Peyer's patch (tissue), 4 donors: ENCODE measurements at places on chromosomes 12 and 14.
A peak's percentile ranks its signal among the peaks of the same experiment; 100 is the strongest.

- no peaks in the 10 kb centered on the region for H3K27me3 ChIP-seq
- no peak overlapping the region for H3K4me3 ChIP-seq
- H3K36me3 ChIP-seq: no peaks in the 10 kb centered on the region
- no peak overlapping the region for H3K27ac ChIP-seq
- DNase-seq: no peak
Measured at GRCh38 chr14:24133735-24134134, 2.3 kb upstream of the PSME1 start.

GRCh38 chr12:38053655-38054464, 262.7 kb upstream of the ALG10B start:
- H3K4me3 ChIP-seq: no peak overlapping the region
- H3K27ac ChIP-seq: no peak overlapping the region
- no peaks in the 10 kb centered on the region for H3K36me3 ChIP-seq

DNA sequence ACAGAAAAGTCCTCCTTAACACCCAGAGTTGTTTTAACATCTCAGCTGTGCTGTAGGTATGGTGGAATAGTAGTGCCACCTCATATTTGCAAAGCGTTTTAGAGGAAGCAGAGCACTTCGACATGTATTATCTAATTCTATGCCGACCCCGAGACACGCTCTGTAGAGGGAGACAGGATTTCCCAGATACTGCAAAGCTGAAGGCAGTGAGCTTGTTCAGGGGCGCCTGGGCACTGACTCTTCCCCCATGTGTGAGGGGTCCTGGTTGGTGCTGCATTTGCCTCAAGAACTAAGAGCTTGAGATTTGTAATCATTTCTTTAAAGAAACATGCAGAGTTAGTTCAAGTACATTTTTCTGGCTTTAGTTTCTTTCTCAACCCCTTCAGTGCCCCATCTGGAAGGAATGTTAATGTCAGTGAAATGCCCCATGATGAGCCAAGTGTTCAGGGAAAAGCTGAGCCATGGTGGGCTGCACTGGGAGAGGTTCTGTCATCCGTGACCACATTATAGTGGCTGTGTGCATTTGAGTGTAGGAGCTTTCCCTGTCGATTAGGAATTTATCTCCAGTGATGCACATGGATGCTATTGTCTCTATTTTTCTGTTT, 66.3 kb downstream of the MBIP start:
- no peaks in the 10 kb centered on the region for H3K4me1 ChIP-seq
- H3K27ac ChIP-seq: no peak overlapping the region
- DNase-seq: no peak
- H3K4me3 ChIP-seq: no peak overlapping the region
- H3K36me3 ChIP-seq: no peaks in the 10 kb centered on the region

GRCh38 chr12:55974308-55974730, 441 bp downstream of the RAB5B start:
- no peaks in the 10 kb centered on the region for H3K27me3 ChIP-seq
- DNase-seq: peak; percentile 20
- no peaks in the 10 kb centered on the region for H3K36me3 ChIP-seq
- peak overlapping the region; percentile 90 for H3K27ac ChIP-seq

DNA sequence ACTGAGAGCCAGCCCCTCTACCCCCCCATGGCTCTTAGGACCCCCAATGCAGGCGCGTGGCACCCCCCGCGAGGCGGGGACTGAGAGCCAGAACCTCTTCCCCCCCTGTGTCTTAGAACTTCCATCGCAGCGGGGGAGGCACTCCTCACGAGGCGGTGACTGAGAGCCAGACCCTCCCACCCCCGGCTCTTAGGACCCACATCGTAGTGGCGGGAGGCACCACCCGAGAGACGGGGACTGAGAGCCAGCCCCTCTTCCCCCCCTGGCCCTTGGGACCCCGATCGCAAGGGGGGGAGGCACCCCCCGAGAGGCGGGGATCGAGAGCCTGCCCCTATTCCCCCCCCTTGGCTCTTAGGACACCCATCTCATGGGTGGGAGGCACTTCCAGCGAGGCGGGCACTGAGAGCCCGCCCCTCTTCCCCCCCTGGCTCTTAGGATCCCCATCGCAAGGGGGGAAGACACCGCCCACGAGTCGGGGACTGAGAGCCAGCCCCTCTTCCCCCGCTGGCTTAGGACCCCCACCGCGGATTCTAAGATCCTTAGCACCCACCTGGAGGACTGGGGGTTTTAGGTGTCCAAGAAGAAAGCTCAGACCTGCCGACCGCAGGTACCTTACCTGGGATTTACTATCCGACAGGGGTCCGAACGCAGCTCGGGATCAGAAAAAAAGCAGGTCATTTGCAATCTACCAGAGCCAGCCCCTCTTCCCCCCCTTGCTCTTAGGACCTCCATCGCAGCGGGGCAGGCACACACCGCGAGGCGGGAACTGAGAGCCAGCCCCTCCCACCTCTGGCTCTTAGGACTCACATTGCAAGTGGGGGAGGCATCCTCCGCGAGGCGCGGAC, 44.9 kb downstream of the DDX11 start:
- DNase-seq: no peak
- peak overlapping the region; percentile 49 for H3K4me3 ChIP-seq
- no peaks in the 10 kb centered on the region for H3K4me1 ChIP-seq
- no peak overlapping the region for H3K27ac ChIP-seq
- H3K36me3 ChIP-seq: no peaks in the 10 kb centered on the region

DNA sequence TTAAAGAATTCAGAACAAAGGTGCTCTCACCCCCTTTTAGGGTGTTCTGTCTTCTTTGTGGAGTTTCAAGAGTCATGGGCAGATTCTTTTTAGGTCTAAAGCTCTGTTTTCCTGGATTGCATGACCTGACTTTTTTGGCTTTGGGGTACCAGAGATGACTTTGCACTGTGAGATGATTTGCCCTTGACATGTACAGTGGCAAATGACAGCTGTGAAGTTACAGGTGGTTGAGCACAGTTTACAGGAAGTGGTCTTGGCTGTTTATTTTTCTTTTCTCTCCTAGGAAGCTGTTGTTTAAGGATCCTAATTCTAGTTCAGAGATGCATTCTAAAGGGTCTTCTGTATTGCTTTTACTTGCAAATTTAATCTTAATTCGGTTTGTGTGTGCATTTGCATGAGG, 83.8 kb upstream of the METAP2 start:
- H3K4me3 ChIP-seq: no peak overlapping the region
- no peaks in the 10 kb centered on the region for H3K4me1 ChIP-seq
- no peak overlapping the region for H3K27ac ChIP-seq
- no peaks in the 10 kb centered on the region for H3K36me3 ChIP-seq
- no peaks in the 10 kb centered on the region for H3K27me3 ChIP-seq
- no peak for DNase-seq

- no peaks in the 10 kb centered on the region for H3K36me3 ChIP-seq
- no peak overlapping the region for H3K4me3 ChIP-seq
- no peaks in the 10 kb centered on the region for H3K4me1 ChIP-seq
- H3K27me3 ChIP-seq: no peaks in the 10 kb centered on the region
- no peak for DNase-seq
- H3K27ac ChIP-seq: no peak overlapping the region
Measured at GRCh38 chr12:74922117-74922516, 287.5 kb downstream of the KCNC2 start.

DNA sequence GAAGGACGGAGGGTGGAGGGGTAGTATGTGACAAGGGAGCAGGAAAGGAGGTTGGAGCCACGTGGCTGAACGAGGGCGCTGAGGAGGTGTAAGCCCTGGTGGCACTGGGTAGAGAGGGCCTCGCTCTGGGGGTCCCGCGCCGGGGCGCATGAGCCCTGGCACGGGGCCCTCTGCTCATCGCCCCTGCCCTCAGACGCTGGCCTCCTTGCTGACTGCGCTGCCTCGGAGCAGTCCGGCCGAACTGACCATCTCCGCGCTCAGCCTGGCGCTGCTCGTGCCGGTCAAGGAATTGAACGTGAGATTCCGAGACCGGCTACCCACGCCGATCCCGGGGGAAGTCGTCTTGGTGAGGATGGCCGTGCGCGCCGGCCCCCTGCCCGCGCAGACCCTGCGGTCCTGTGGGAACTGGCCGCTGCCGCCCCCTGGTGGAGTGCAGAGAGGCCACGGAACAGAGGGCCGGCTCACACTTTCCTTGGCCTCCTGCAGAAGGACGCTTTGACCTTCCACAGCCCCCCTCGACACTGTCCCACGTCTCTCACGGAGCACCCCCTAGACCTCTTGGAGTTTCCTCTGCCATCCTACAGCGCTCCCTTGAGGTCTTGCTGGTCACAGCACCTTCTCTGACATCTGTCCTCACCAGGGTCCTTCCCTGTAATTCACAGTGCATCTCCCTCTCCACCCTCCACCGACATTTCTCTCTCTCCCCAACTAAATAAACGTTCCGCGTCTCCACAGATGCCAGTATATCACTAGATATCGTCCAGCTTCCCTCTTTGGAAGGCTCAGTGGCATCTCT, 10.5 kb downstream of the ARHGEF25 start:
- H3K36me3 ChIP-seq: no peaks in the 10 kb centered on the region
- H3K4me3 ChIP-seq: peak overlapping the region; percentile 46
- H3K27ac ChIP-seq: no peak overlapping the region
- H3K27me3 ChIP-seq: peaks cover 25% of the 10 kb centered on the region
- DNase-seq: peak; percentile 75
- peaks cover 19% of the 10 kb centered on the region for H3K4me1 ChIP-seq

DNA sequence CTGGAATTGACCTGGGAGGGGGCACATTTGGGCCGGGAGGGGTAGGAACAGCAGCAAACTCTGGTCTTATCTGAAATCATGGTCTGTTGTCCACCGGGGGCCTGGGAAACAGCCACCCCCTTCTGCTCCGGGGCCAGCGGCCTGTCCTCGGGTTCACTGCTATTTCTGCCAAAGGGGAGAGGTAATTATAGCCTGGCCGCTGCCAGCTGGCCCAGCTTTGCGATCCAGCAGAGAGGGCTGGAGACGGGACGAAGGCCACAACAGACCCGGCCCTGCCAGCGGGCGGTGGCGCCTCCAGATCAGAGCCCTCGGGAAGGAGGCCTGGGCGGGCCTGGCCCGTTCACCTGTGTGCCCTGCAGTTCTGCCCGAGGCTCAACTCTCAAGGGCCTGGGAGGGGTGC, at the start of gene C14orf180:
Gene C14orf180 (plus strand): TSS at position 258 of the 400 bp plus-strand sequence. CDS start 6,667 bp downstream, outside the sequence.
- H3K27ac ChIP-seq: no peak within 1 kb of the TSS
- no peak within 1 kb of the TSS for H3K4me3 ChIP-seq
- no peaks in the 10 kb centered on the region for H3K4me1 ChIP-seq
- no peaks in the 10 kb centered on the region for H3K36me3 ChIP-seq

DNA sequence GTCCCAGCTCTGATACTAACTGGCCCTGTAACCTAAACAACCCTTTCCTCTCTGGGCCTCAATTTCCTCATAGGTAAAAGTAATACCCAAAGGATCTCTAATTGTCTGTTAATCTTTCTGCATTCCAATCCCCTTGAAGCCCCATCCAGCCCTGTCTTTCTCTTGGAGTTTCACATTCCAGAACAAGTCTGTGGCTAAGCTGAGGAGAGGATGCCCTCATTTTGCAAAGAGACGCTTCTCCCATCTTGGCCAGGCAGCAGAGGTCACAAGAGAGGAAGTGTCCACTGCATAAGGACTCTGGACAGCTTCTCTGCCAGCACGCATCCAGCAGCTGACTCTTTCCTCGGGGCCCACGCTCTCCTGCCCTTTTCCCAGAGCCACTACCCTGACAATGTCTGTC, 263.4 kb upstream of the FKBP4 start:
- no peak overlapping the region for H3K4me3 ChIP-seq
- no peak overlapping the region for H3K27ac ChIP-seq
- H3K36me3 ChIP-seq: no peaks in the 10 kb centered on the region
- no peak for DNase-seq
- H3K4me1 ChIP-seq: no peaks in the 10 kb centered on the region

GRCh38 chr12:39723831-39724230, 104.2 kb upstream of the ABCD2 start:
- DNase-seq: no peak
- H3K4me3 ChIP-seq: no peak overlapping the region
- H3K27me3 ChIP-seq: no peaks in the 10 kb centered on the region
- no peaks in the 10 kb centered on the region for H3K36me3 ChIP-seq
- no peak overlapping the region for H3K27ac ChIP-seq

- no peak for DNase-seq
- no peaks in the 10 kb centered on the region for H3K36me3 ChIP-seq
- H3K4me3 ChIP-seq: no peak overlapping the region
- no peak overlapping the region for H3K27ac ChIP-seq
- no peaks in the 10 kb centered on the region for H3K27me3 ChIP-seq
- H3K4me1 ChIP-seq: no peaks in the 10 kb centered on the region
Measured at GRCh38 chr12:5031958-5032357, 11.7 kb upstream of the KCNA5 start.

GRCh38 chr12:53599579-53599978, 26.6 kb downstream of the ATF7 start:
- H3K27me3 ChIP-seq: no peaks in the 10 kb centered on the region
- H3K4me3 ChIP-seq: no peak overlapping the region
- H3K36me3 ChIP-seq: no peaks in the 10 kb centered on the region

- no peaks in the 10 kb centered on the region for H3K27me3 ChIP-seq
- no peaks in the 10 kb centered on the region for H3K36me3 ChIP-seq
- H3K4me3 ChIP-seq: no peak overlapping the region
Measured at GRCh38 chr12:52206304-52207040, 14.7 kb upstream of the KRT80 start.

DNA sequence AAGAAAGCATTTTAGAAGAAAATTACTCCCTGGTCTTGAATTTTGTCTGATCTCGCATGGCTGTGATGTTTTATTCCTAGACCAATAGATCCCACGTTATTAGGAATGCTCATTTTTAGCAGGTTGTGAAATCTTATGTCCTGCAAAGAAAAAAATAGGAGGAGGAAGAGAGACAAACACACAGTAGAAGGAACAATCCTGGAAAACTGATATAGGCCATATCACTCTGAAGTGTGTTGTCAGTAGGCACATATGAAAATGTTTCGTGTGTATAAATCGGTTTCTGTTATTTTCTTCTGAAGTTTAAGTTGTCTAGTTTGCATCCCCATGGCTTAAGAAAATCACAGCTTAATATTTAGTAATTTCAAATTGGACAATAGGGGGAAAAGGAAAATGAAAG, 12.4 kb downstream of the SLCO1B3 start:
- H3K27ac ChIP-seq: no peak overlapping the region
- H3K4me1 ChIP-seq: no peaks in the 10 kb centered on the region
- no peak overlapping the region for H3K4me3 ChIP-seq
- no peak for DNase-seq
- H3K36me3 ChIP-seq: no peaks in the 10 kb centered on the region

DNA sequence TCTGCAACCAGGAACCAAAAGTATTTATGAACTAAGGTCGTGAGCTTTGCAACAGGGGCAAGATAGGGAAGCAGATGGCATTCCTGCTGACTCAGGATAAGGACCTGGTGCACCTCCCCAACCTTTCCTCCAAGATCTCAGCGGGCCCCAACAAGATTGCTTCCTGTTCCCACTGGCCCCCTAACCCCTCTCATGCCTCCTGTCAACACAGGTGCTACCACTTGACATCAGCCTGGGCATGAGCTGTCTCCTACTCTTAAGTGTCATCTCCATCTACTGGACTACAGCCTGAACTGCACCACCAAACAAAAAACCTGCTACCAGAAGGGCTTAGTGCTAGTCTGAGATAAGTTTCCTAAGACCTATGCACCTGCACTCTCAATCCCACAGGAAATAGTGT, 32.7 kb downstream of the MED6 start:
- no peak overlapping the region for H3K27ac ChIP-seq
- no peaks in the 10 kb centered on the region for H3K36me3 ChIP-seq
- H3K27me3 ChIP-seq: no peaks in the 10 kb centered on the region
- DNase-seq: peak; percentile 49
- no peaks in the 10 kb centered on the region for H3K4me1 ChIP-seq
- no peak overlapping the region for H3K4me3 ChIP-seq

GRCh38 chr12:68609998-68610369, 715 bp upstream of the RAP1B start:
- H3K4me1 ChIP-seq: peaks cover 13% of the 10 kb centered on the region
- H3K36me3 ChIP-seq: no peaks in the 10 kb centered on the region
- peak overlapping the region; percentile 81 for H3K4me3 ChIP-seq
- H3K27ac ChIP-seq: peak overlapping the region; percentile 98
- DNase-seq: no peak

- peak overlapping the region; percentile 87 for H3K4me3 ChIP-seq
- peak overlapping the region; percentile 98 for H3K27ac ChIP-seq
- peak; percentile 83 for DNase-seq
- H3K4me1 ChIP-seq: peaks cover 65% of the 10 kb centered on the region
- no peaks in the 10 kb centered on the region for H3K27me3 ChIP-seq
Measured at GRCh38 chr12:47819138-47819895, 386 bp downstream of the HDAC7 start.
